ENCODE measurements at places on chromosomes 16 and 17.

DNA sequence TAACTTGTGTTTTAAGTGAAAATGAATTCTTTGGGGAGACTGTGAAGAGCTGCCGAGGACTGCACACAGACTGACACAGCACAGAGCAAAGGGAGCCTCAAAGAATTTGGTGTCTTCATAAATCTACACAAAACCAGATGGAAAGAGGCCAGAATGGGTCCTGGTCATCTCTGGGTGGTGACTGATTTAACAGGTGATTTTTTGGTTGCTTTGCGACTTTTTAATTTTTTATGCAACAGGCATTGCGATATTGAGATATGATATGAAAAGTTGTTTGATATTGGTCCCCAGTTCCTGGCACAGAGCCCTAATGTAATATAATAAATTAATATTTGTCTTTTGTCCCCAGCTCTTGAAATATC lies 12.6 kb upstream of the EIF1 start:
- DNase-seq: no peak

DNA sequence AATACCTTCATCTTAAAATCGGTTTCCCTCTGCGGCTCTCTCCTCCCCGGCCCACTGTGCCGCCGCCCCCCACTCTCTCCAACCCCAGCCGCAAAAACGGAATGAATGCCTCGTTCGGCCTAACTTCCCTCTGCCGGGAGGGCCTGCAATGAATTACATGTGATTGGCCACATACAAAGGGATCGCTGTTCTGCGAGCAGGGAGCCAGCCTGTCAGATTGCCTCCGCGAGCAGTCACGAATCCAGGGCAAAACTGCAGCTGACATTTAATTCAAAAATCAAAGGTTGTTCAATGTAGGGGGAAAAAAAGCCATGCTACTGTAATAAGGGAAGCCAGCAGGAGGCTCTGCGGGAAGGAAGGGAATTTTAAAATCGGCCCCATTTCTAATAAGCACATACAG lies 84.9 kb downstream of the TBC1D16 start:
- DNase-seq: no peak

- no peak for DNase-seq
These were observed 31.0 kb downstream of the CPNE2 start for GRCh38 chr16:57123216-57123973.

DNA sequence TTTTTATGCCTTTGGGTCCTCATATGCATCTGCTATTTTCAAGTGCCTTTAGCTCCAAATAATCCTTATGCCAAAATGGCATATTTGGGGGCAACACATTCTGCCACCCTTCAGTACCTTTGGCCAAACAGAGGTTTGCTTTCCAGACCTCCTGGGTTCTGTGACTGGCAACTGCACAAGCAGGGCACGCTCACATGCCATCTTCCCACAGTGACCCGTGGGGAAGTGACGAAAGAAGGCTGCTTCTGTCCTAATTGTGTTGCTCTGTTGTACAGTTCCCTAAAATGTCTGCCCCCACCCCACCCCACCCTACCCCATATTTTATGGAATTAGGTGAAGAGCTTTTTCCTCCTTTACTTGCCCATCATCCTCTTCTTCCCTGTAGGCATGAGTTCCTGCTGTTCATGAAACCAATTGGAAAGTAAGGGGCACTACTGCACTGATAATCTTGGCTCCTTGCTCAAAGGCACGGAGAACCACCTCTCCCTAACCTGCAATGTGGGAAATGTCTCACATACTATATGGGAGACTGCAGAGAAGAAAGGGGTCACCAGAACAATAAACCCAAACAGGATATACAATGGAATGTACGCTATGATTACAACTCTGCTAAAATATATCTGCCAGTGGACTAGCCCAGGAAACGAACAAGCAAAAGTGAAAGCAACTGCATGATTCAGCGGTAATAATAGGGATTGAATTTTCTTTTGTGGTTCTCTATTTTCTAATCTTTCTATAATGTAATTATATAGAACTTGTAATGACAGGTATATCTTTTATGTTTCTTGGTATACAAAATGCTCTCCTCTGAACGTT lies 3.3 kb upstream of the SLFN12L start:
- peak; percentile 29 for DNase-seq
